AG20443 (cell line): ENCODE measurements at places on chromosomes 4 and X.

GRCh38 chr4:122007016-122007415 lies 55.2 kb upstream of the TRPC3 start:
- DNase-seq: no peak

- DNase-seq: no peak
Measured at GRCh38 chr4:175271010-175271630, 353.0 kb downstream of the ADAM29 start.

- peak; percentile 51 for DNase-seq
Measured at GRCh38 chrX:17377091-17377717, 2.2 kb downstream of the NHS start.

DNA sequence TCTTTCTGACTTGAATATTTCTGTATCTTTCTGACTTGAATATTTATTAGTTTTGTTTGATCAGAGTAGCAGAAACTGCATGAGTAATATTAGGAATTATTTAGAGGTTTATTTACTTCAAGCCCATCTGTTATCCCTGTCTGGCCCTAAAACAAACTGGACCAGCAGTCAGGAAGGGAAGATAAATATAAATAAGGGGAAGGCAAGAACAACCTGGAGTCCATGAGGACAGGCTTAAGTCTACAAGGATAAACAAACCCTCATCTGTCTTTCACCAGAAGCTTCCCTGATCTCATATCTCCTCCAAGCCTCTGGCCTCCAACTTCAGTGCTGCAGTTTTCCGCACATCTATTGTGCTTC lies 524.9 kb downstream of the CENPC start:
- no peak for DNase-seq

DNA sequence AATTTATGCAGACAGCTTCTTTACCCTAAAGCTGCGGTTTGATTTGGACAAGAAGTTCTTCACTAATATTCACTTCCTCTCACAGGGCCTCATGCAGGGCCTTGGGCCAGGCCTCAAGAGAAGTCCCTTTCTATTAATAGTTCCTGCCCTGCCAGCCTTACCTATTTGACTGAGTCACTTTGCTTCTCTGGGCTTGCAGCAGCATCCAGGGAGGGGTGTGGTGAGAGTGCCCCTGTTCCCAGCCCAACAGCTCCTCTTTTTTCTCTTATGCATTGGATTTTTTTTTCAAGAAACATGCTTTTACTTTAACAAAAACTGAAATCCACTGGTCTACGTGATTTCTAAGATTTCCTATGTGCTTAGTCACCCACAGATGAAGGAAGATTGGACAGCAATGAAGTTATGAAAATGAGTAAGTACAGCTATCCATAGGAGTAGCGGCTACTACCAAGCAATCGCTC lies 26.7 kb downstream of the FAM156B start:
- peak; percentile 4 for DNase-seq

GRCh38 chr4:118676128-118676527 lies 9.1 kb upstream of the METTL14 start:
- DNase-seq: no peak

DNA sequence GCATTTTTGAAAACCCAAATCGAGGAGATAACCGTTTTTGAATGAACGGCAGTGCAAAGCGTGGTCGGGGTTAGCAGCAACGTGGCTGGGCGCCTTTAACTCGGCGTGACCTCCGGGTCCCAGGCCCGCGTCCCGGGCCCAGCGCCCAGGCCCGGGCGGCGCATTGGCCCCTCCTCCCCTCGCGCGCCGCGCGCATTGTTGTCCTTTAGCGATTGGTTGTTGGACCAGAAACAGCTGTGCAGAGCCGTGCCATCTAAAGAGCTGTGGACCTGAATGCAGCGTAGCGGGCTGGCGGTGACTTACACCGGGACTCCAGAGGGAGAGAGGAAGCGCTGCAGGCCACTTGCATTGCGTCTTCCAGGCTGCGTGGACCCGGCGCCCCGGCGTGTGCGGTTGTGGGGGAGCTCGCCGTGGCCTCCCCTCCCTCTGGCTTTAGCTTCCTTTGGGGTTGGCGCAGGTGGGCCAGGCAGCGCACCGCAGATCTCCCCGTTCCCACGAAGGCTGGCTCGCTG lies at the start of gene STOX2:
STOX2 (plus strand) TSS at position 227 of the 512 bp plus-strand sequence. CDS start 1,484 bp downstream, outside the sequence.
- peak; percentile 48 for DNase-seq

DNA sequence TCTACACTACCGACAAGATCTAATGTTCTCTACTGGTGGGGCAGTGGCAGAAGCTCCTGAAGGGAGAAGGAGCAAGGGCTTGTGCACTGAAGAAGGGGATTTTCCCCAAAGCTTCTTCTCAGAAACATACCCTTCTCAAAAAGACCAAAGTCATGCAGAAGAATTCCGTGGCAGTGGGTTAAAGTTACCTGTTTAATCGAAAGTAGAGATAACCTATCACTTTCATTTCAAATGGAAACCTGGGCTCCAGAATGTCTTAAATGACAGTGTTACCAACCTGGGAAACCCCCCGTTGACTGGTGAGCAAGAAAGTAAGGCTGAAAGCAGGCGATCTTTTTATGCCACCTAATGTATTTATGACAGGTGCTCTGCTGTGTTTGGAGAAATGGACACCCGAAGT lies 92.5 kb upstream of the TEX13D start:
- DNase-seq: no peak

DNA sequence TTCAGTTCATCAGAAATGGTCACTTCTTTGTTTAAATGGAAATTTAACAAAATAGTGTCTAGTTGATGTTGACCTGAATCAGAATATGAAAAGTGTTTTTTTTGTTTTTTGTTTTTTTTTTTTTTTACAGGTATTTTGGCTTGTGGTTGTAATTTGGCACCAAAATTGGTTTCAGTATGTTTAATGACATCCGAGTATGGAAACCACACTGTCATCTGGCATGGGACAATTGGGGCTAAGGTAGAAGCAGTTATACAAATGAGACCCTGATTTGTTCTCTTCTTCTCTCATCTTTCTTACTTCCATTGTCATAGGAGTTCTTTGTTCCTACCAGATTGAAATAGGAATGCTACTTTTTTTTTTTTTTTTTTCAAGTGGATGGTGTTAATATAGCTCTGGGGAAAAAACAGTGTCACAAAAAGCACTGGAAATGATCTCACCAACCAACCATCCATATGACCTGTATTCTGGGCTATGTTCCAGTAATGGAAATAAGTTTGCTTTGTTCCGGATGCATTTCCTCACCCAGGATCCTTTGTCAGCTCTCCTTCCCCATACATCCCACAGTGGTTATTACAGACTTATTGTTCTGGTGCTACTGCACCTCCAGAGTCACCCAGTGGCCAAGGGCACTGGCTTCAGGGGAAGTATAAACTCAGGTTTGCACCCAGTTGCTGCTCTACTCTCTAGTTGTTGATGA lies 95.8 kb downstream of the ATXN3L start:
- peak; percentile 68 for DNase-seq

DNA sequence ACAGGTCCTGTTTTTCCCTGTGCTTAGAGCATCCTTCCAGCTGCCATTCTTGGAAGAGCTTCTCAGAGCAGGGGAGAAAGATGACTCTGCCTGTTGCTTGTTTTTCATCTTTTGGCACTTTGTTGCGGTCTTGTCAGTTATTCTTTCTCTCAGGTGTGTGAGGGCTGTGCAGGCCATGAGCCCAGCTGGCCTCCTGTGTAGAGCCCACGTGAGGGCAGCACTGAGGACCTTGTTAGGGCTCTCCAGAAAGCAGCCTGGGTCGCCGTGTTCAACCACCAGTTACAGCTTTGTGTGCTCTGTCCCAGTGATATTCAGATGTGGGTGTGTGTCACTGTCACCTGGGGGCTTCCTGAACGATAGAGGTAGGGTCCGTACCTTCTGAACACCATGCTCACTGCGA lies 52.8 kb downstream of the NOP14 start:
- DNase-seq: no peak

DNA sequence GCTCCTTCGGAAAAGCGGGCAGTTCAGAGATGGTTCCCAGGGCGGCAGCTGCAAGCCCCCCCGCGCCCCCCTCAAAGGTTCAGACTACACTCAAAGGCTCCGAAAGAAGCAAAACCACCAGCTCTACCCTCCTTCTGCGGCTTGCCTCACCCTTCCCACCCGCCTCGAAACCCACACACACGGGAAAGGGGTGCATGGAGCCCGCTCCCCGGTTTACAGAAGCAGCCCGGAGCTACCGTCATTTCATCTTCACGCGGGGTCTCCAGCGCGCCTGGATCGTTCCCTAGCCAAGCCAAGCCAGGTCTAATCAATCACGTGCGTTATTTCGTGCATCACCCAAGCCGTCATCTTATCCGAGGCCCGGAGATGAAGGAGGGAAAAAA lies 1.2 kb downstream of the NLGN4X start:
- no peak for DNase-seq

- DNase-seq: no peak
Measured at GRCh38 chr4:13054420-13054970, 429.6 kb downstream of the RAB28 start.

DNA sequence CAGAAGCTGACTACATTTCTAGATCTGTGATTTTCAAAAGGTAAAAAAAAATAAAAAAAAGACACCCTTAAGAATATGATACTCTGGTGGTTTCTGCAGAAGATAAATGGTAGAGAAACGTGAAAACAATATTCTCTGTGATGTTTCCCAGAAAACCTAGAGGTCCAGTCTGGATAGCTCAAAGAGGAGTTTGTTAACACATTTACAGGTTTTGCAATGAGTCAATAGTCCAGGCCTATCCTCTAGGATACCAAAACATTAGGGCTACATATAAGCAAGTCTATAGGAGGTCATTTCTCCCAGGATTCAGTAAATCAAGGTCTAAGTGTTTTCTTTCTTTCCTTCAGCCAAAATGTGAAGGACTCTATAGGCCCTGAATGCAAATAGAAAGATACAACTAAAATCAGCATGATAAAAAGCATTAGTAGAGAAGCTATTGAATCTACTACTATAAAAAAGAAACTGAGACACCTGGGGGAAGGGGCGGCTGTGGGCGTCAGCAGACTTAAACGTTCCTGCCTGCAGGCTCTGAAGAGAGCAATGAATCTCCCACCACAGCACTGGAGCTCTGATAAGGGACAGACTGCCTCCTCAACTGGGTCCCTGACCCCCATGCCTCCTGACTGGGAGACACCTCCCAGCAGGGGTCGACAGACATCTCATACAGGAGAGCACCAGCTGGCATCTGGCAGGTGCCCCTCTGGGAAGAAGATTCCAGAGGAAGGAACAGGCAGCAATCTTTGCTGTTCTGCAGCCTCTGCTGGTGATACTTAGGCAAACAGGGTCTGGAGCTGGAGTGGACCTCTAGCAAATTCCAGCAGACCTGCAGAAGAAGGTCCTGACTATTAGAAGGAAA lies 33.7 kb upstream of the SPP1 start:
- no peak for DNase-seq

GRCh38 chrX:41796046-41796445 lies 72.1 kb downstream of the GPR82 start:
- DNase-seq: no peak

DNA sequence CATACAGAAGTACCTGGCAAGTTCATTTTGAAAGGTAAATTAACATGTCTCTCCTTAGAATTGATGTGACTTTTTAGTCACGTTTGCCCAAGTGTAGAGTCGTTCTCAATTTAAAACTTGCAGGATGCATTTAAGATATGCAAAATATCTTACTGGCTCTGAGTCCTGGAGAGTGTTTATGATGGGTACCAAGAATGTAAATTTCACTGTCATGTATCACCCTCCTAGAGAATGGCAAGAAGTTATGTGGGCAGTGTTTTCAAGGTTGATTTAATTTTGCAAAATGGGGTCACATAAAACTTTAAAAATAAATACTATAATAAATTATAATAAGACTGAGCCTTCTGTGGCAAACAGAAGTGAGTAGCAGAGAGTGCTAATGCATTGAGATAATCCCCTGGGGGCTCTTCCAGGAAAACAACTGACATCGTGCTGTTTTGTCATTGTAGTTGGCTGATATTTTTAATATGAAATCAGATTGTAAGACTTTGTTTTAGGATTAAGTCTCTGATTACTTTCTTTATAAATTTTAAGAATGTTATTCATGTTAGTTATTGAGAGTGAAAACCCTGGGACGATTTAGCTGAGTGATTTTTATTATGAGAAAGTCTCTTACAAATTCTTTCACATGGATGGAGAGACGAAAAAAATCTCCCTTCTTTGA lies 103.0 kb downstream of the AFF1 start:
- no peak for DNase-seq
